ENCODE measurements at places on chromosomes 11 and 22.

GRCh38 chr22:48278620-48279460 is 1516.4 kb downstream of the TBC1D22A start:
- no peak for DNase-seq

- no peak for DNase-seq
Observed at GRCh38 chr11:29318134-29318845, 698.5 kb downstream of the KCNA4 start.

DNA sequence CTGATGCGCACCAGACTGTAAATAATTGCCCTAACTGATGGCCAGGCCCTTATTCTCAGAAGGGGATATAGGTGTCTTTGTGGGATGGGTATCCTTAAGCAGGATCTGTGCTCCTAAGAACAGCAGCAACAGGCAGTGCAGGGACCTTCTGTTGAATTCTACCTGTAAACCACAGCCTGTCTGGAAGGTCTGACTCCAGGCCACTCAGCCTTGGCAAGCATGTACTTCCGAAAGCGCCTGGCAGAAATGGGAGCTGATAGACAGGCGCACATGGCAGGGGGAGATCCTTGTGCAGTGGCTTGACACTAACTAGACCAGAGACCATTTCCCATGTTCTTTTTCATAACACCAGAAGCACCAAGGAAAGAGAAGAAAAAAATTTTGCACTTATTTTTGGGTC is 59.0 kb downstream of the C22orf31 start:
- no peak for DNase-seq

GRCh38 chr22:48779211-48779643 is 1048.4 kb downstream of the BRD1 start:
- no peak for DNase-seq

GRCh38 chr22:19836512-19836911 is 18.2 kb downstream of the GNB1L start:
- DNase-seq, result no peak

GRCh38 chr11:60848714-60849151 is 6.8 kb downstream of the CCDC86 start:
- no peak for DNase-seq

- DNase-seq, result no peak
Observed at GRCh38 chr11:7538031-7538430, 24.2 kb downstream of the PPFIBP2 start.

DNA sequence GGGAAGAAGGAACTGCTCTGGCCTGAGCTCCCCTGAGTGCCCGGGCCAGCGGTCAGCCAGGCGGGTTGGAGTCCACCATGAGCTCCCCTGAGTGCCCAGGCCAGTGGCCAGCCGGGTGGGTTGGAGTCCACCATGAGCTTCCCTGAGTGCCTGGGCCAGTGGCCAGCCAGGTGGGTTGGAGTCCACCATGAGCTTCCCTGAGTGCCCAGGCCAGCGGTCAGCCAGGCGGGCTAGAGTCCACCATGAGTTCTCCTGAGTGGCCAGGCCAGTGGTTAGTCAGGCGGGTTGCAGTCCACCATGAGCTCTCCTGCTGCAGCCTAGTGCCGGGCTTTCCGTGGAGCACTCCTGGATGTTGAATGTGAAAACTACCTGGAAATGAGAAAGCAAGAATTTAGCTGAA is 844.0 kb downstream of the TBC1D22A start:
- no peak for DNase-seq

- no peak for DNase-seq
Observed at GRCh38 chr22:41787331-41787730, 13.1 kb upstream of the CCDC134 start.

DNA sequence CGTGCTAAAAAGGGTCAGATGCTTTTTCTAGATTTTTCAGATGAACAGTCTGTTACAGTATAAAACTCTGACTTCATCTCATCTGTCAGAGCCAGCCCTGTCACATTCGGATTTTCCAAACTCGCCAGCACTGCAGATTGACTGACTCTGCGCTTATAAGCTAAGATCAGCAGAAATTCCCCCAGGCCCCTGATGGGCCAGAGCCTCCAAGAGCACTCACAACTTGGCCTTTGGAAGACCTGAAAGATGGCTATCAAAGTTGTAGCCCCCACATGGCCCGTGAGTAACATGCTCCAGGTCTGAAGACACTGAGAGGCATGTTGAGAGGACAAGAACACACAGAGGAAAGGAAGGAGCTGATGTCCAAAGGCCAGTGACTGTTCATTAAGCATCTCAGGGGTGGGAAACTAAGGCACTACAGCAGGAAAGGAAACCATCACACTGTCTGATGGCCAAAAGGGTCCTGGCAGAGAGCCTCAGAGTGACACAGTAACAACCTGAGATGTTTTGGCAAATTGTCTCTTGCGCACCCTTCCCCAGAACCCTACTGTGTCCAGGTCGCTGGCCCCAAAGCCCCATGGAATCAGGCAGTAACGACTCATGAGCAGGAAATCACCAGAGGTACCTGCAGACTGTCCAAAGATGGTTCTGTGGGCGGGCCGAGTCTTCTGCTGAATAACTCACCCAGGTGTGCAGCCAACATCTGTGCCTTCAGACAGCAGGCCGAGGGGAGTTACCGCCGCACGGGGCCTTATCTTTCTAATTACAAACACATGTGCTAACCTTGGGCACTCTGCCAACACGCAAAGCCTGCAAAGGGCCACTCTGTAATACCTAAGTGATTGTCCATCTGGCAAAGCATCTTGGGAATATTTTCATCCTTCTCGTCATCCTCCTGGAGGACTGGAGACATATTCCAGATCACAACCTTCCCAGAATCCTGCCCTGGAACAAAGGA is 23.6 kb downstream of the HIRA start:
- DNase-seq, result no peak

GRCh38 chr11:1473786-1474185 is 12.8 kb downstream of the MOB2 start:
- DNase-seq, result no peak

DNA sequence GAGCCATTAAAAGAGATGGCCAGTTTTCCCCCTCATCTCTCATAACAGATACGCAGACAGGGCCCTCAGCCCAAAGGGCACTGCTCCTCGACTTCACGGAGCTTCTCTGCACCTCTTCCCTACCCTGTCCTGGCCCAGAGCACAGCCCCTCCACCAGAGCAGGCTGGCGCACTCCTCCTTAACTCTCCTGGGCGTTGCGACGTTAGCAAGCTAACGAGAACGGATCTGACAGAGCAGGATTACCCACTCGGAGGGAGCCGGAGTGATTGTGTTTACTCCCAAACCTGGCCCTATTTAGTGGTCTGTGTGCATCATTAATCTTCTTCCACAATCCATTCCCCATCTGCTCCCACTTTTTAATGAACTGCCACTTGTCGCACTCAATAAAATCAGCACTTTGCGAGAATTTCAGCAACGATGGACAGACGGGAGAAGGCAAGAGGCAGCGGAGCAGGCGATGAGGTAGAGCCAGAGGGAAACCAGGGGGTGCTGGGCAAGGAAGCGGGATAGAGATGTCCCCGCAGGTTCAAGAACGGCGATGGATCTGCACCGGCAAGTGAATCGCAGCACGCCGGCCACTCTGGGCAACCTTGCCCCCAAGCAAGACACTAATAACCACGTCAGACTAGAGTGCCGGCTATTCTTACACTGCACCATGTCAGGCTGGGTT is 159.4 kb downstream of the BUD13 start:
- no peak for DNase-seq

DNA sequence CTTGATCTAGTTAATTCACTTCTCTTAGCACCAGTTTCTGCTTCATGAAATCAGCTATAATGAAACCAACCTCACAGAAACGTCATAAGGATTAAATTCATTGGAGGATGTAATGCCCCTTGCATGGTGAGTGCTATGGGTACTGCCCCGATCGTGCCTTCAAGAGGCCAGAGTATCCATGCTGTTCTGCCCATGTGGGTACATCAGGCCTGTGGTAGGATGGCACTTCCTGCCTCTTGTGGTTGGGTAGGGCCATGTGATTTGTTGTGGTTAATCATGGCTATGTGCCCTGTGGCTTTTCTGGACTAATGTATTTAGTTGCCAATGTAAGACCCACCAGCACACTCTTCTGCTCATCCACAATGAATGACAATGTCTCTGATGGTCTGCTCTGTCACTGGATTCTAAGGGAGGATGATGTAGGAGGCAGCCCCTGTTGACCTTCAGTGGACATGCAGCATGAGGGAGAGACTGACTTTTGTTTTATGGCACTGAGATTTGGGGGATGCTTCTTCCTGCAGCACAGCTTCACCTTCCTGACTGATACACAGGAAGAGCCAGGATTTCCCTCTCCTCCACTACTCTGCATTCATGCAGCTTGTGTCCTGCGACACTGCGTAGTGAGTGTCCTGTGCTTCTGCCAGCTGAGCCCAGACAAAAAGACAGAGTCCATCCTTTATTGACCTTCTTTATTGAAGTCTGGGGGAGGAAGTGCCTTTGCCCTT is 66.2 kb downstream of the DHCR7 start:
- no peak for DNase-seq

GRCh38 chr11:130740819-130741218 is 175.5 kb downstream of the SNX19 start:
- no peak for DNase-seq

All from NCI-H2081 treated with DMSO at 0.1 percent for 48 hours (cell line).